ENCODE measurements at places on chromosomes 7 and 10.

GRCh38 chr10:4062072-4062471 lies 277.1 kb upstream of the KLF6 start:
- DNase-seq, result no peak

DNA sequence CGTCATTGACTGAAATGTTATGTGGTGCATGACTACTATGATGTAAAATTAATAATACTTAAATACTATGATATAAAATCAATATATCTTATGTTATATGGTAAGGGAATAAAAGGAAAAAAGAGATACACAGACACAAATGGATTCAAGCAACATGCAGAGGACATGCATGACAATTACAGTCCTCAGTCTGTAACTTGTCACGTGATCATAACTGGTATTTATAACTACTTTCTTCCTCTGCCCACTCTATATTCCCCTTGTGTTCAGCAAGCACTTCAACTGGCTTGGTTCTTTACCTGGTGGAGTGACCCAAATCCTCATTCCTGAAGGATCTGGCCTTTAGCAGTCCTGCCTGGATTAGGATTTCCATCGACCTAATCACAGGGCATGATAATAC lies 104.4 kb upstream of the FAM180A start:
- no peak for DNase-seq

DNA sequence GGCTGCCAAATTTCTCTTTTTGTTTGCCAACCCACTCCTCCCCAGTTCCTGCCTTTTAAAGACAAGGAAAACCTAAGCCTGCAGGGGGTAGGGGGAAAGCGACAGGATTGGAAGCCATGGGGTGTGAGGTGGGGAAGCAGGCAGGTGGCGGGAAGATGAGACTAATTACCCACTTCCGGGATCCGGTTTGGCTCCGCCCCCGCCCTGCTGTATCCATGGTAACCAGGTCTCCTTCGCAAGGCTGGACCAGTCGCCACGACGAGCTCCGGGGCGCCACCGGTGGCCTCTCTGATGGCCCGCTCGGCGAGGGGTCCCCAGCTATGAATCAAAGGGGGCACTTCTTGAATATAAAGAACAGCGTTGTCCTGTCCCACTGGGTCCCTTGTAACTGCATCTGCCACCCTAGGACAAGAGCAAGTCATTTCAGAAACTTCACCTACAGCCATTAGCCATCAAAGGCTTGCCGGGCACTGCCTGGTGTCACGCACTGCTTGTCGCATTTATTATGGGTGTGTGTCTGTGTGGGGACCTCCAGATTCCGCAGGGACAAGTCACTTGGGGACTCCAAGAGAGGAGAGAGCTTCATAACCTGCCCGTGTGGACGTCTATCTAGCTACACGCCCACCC lies 55.4 kb upstream of the LMTK2 start:
- peak; percentile 35 for DNase-seq

GRCh38 chr10:14173706-14174594 lies 156.8 kb downstream of the FRMD4A start:
- DNase-seq, result no peak

DNA sequence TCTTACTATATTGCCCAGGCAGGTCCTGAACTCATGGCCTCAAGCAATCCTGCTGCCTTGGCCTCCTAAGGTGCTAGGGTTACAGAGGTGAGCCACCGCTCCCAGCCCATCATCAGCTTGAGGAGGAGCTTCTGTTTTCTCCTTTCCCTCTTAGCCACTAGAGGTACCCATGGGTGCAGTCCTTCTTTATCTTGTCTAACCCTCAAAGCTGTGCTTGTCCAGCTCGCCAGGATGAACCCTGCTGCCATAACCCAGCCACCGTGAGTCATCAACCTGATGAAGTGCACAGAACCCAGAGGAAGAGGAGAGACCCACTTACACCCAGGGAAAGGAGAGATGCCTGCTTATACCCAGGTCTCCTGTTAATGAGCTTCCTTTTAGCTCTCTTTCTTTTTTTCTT lies 133.4 kb downstream of the CUL2 start:
- no peak for DNase-seq

DNA sequence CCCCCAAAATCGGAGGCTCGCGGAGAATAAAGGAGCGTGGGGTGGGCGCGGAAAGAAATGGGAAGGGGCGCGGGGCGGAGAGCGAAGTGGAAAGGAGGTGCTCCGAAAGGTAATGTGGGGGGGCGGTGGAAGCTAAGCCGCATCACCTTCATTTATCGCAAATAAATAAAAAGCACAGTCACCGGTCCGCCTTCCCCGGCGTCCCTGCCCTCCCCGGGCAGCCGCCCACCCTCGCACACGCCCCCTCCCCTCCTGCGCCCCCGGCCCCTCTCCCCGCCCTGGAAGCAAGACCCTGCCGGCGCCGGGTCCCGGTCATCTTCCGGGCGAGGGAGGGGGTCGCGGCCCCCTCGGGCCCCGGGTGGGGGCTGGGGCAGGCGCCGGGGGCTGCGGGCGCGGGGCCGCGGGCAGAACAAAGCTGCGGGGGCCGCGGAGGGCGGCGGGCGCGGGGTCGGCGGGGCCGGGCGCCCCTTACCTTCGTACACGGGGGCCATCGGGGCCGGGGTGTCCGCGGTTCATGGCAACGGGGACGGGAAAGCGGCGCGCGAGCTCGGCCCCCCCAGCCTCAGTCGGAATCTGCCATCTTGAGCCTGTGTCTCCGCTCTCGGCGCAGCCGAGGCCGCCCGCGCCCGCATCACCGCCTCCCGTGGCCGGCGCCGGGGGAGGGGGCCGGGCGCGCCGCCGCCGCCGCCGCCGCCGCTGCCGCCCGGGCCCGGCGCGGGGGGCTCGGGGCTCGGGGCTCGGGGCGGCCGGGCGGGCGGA lies 486 bp downstream of the HIPK2 start:
- peak; percentile 18 for DNase-seq

DNA sequence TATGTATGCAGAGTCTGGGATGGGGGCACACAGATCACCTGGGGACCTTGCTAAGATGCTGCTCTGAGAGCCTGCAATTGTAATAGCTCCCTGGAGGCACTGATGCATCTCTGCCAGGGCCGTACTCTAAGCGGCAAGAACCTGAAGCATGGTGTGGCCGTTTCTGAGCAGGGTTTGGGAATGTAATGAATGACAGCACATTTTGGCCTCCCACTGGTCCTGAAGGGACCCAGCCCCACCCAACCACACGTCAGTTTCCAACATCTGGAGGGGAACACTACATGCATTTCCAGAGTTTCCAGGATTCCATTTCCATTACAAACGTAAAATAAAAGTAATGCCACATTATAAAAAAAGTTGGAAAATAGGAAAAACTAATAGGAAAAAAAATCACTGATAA lies 14.0 kb downstream of the ZCCHC24 start:
- DNase-seq, result no peak

GRCh38 chr7:144907577-144907976 lies 71.7 kb upstream of the TPK1 start:
- DNase-seq, result no peak
